ENCODE measurements at places on chromosomes 12 and 14.

- no peak for DNase-seq
Observed at GRCh38 chr12:91582811-91583210, 400.2 kb upstream of the DCN start.

DNA sequence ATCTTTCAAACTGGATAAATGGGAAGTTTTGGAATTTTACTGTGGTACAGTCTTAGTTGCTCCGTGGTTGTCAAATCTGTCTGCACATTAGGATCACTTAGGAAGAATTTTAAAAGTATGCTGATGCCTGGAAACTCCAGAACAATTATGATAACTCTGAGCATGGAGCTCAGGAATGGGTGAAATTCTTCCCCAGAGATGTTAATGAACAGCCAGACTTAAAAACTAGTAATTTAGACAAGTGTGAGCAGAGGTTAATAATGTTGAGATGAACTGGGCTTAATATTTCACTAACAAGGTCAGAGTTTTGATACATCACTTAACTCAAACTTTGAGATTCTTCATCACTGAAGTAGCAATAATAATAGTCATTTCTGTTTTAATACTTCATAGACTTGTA, 94.5 kb downstream of the NTS start:
- DNase-seq = no peak

DNA sequence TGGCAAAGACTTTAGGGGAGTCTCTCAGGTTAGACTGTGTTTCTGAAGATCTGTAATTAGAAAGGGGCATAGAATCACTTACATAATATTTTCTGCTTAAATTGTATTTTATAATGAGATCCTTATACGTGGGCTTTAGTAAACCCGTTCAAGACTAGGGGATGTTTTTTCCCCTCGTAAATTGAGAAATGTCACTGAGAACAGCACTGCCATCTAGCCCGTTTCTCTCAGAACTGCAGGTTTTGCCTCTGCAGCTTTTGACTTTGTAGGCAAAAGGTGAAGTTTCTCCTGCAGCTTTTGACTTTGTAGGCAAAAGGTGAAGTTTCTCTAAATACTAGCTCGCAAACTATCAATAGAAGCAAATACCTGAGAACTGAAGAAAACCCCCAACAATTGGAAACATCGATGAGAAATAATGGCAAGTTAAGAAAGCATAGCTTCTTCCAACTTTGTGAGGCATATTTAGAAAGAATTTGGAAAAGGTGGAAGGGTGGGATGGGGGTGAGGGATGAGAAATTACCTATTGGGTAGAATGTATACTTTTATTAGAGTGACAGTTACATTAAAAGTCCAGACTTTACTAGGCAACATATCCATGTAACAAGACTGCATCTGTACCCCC, 9.9 kb upstream of the ASPG start:
- no peak for DNase-seq

- DNase-seq = no peak
Observed at GRCh38 chr14:78805570-78805969, 635.4 kb downstream of the NRXN3 start.

- DNase-seq = no peak
Observed at GRCh38 chr12:120760349-120761254, 35.0 kb downstream of the ACADS start.

- DNase-seq = no peak
Observed at GRCh38 chr14:71698673-71699072, 233.6 kb upstream of the RGS6 start.

DNA sequence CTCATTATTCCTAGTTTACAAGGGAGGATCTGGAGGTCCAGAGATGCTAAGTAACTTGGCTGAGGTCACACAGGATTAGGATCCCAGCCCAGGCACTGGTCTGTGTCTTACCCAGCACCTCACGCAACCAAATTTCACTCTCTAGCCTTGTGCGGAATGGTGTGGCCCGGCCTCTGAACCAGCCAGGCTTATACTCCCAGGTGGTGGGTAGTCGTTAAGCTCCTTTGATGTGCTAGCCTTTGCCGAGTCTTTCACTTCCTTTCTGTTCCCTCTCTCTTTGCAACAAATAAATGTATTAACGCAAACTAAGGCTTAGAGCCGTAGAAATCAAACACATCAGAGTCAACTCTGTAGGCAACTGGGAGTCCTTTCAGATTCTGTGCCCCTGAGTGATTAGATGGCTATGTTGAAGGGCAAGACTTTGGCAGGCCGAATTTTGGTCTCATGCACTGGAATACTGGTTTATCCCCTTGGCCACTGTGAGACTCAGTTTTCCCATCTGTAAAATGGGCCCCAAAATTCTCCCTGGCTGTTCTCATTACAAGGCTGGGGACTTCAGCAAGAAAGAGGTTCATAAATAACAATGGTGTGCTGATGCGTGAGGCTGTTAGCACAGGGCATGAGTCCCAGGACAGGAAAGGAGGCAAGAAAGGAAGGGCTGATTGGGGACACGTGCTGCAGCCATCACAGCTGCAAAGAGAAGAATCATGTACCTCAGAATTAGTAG, 126.3 kb downstream of the AACS start:
- no peak for DNase-seq

- no peak for DNase-seq
Observed at GRCh38 chr14:68234101-68234905, 414.7 kb downstream of the RAD51B start.

All from NCI-H2029 (cell line).